Stimulated activated CD4-positive, alpha-beta T cell treated with anti-CD3 and anti-CD28 coated beads, Interleukin-1b, Interleukin-23, amount 100 ng/mL, for 4 hours (primary cell): ENCODE measurements at places on chromosomes 2 and 18.

- no peak for DNase-seq
These were observed 87.9 kb downstream of the ZNF804A start for GRCh38 chr2:184685999-184686841.

DNA sequence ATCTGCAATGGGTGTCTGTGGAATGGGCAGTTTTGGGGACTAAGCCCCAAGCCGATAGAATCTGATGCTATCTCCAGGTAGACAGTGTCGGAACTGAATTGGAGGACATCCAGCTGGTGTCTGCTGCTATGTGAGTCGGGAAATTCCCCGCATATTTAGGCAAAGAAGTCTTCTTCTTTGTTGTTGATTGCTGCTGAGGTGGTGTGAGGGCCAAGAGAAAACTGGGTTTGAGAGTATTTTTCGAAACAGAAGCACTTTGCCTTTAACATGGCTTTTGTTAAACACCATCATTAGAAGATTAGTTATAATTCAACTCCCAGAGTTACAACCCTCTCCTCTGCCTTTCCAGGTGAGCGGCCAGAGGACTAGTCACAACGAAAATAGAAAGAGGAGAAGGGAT is 49.4 kb upstream of the ACTR3 start:
- DNase-seq = no peak

DNA sequence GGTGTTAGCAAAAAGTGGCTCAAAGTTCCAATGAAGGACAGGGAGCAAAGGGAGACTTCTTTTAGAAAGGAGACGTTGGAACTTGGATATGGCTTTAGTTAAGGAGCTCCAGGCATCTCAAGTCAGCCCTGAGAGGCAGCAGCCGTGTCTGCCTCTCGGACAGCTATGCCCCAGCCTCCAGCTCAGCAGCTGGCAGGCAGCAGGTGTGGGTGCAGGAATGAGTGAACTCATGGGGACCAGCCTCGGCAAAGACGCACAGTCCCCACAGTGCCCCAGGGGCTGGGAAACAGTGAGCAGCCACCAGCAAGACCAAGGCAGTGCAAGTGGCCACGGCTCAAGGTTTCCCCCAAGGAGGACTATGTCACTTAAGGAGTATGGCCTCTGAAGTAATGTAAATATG is 1.6 kb upstream of the LRRFIP1 start:
- no peak for DNase-seq

- no peak for DNase-seq
These were observed 93.0 kb downstream of the ANKRD44 start for GRCh38 chr2:197217541-197217940.

DNA sequence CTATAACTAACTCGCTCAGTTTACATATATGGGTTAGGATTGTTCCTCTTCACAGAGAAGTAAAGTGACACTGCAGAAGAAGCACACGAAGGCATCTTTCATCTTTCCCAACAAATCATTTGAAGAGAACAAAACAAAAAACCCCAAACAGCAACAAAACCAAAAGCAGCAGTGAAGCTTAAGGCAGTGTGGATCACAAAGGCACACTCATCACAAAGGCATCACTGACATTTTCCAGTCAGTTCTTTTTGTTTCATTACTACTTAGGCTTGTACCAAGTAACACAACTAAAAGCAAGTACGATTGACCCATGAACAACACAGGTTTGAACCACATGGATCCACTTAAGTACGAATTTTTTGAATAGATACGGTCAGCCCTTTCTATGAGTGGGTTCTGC is 75.7 kb downstream of the RNF152 start:
- DNase-seq = no peak

GRCh38 chr18:74935434-74935833 is 273.5 kb downstream of the PTGR3 start:
- DNase-seq = no peak

DNA sequence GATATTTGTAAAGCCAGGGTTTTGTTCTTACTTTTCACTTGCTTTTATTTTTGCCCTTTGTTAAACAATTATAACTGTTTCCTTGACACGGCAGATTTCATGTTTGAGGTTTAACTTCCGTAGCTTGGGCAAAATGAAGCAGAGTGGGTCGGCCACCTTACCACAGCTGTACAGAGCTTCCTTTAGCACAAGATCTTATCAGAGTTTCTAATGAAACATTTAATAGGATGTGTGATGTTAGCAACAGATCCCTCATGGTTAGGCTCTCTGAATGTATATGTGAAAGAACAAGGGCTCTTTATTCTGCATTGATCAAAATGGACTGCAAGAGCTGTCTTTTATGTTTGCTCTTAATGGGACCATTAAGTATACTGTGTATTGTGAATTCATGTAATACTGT is 22.3 kb downstream of the RNF125 start:
- DNase-seq = no peak

GRCh38 chr2:237558961-237559641 is 7.3 kb upstream of the PRLH start:
- no peak for DNase-seq

DNA sequence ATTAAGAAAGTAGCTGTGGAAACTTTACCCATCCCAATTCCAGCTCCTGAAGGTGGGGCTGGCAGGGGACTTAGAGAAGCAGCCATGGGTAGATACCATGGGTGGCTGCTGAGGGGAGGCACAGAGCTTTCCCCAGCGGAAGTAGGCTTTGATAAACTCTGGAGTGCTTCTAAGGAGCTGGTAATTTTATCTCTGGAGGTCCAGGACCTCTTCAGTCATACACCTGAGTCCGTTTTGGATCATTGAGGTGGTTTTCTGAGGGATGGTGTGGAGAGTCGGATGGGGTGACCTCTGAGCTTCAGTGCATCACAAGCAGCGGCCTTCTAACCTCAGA is 36.7 kb upstream of the BMP10 start:
- DNase-seq = no peak
